ENCODE measurements at places on chromosomes 3 and 15. TPM values are rescaled to one million over a fixed set of nuclear protein-coding genes. Genes with fewer than 3 reads are reported as not detected.

CDCP1 gene
- 14.6 TPM for total RNA-seq

DNAJB8 gene
- total RNA-seq: not detected

FRMD4B gene
- total RNA-seq: 4.0 TPM

TRH gene
- total RNA-seq: 0.16 TPM

NEIL1 gene
- total RNA-seq: 24.9 TPM

LTK gene
- 0.27 TPM for total RNA-seq

SPTSSB gene
- total RNA-seq: 14.1 TPM

GPR87 gene
- not detected for total RNA-seq

SLC24A5 gene
- total RNA-seq: not detected

MRPS22 gene
- total RNA-seq: 43.5 TPM

TRIM69 gene
- 9.9 TPM for total RNA-seq

SCN5A gene
- 11.8 TPM for total RNA-seq
